ENCODE measurements at places on chromosomes 1 and 21.

DNA sequence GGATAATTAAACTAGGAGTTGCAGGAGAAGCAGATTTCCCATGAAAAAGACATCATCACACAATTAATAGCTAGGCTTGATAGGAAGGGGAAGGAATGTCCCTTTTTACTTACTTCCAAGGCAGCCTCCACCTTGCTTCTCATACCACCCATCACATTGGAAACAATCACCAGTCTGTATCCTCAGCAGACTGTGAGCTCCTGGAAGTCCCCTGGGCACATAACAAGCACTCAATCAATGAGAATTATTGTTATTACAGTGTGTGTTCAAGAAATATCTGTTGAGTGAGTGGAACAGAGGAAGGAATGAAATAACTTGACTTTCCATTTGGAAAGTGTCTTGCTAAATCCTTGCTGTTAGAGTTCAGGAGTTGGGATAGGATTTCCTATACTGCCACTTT, 36.2 kb downstream of the HIVEP3 start:
- DNase-seq = no peak

GRCh38 chr1:233114159-233114558, 163.7 kb downstream of the NTPCR start:
- DNase-seq = no peak

- DNase-seq = no peak
These were observed 819.3 kb downstream of the PLA2G4A start for GRCh38 chr1:187648091-187648490.

DNA sequence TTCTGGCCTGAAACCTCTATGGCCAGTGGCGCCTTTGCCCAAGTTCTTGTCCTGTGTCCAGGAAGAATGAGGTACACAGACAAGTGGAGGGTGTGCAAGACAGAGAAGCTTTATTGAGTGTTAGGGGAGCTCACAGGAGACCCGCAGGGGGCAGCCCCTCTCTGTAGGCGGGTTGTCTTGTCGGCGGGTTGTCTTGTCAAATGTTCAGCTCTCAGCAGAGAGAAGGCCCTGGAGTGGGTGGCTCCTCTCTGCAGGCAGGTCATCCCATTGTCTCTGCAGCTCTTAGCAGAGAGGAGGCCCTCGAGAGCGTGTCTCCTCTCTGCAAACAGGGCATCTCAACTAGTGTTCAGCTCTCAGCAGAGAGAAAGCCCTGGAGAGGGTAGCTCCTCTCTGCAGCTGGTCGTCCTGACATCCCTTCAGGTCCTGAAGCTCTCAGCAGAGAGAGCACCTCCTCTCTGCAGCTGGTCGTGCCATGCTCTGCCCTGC, 11.0 kb downstream of the COL6A2 start:
- no peak for DNase-seq

DNA sequence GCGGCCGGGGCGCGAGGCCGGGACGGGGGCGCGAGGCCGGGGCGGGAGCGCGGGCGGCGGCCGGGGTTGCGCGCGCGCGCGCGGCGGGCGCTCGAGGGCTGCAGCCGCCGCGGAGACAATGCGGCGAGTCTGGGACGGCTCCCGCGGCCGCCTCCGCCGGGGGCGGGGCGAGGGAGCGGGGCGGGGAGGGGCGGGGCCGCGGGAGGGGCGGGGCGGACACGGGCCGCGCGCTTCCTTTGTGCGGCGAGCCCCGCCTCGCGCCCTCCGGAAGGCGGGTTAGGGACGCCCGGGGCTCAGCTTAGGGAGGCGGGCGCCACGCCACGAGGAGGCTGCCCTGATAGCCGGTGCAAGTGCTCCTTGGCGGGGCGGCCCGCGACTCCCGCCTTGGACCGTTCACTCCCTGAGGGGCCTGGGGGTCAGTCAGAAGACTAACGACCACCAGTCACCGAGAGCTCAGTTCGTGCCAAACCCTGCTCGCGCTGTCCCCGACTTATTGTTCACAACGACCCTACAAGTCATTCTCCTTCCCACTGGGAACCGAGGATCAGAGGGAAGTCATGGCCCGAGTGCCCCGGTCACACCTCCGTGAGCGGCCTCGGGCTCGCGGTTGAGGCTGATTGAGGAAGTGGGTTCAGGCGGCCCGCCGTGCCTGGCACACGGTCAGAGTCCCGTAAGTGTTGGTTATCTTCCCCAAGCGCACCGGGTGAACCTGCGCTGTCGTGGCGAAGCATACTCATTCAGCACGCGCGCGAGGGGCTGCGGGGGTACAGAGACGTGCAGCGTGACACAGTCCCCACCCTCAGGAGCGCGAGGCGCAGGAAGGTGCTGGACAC, 29.1 kb upstream of the A3GALT2 start:
- DNase-seq = peak; percentile 61

DNA sequence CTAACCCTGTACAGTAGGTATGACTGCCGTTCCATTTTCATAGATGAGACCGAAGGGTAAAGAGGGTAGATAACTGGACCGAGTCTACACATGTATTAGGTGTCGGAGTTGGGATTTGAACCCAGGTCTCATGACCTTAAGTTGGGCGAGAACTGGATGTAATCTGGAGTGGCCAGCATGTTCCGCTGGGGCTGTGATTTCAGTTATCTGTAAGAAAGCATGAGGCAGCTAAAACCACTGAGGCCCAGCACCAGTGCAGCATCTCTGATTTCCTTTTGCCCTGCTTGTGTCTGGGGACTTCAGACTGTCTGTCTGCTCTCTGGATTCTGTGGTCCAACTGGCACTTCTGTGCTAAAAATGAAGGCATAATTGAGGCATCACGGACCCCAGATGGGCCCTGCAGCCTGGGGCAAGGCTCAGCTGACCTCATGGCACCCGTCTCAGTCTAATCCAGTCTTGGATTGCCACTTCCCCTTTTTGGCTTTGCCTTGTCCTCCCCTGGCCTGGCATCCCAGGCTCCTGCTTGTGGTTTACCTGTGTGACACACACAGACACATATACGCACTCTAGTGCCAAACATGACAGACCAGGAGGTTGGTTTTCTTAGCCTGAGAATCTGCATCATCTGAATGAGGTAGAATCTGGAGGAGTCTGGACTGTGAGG, 180.2 kb downstream of the KIF26B start:
- no peak for DNase-seq

DNA sequence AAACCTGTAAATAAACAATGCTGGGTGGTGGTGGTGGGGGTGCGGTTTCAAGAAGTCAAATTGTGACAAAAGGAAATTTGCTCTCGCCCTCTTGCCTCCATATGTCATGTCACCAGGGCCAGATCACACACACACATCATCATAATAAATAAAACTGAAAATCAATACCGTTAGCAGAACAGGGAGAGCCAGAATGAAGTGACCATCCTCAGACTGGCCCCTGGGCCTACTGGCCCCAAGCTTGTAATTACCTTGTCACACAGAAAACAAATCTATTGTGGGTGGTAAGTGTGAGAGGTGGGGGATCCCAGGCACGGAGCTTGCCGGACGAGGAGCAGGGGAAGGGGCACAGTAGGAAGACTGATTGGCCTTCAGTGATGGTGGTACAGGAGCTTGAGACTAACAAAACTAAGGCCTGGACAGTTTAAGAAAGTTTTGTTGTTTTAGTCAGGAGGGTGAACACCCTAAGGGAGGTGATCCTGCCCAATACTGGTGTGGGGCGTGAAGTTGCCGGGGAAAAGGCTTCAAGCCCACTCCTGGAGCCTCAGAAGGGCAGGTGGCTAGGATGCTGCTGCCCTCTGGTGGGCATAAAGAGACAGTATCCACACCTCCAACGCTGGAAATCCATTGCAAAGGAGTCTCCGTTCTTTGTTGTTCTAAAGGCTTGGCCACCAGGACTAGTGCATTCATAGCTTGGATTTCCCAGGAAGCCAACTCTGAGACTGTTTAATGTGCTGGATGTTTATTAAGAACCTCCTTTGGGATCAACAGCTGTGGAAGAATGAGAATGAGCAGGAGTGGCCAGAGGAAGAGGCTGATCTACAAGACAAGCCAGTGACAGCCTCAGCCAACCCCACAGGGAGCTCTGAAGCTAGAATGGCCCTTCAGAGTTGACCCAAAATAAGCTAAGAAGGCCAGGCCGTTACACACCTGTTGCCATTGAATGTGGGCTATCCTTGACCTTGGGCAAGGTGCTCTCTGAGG, 8.1 kb upstream of the C1orf216 start:
- peak; percentile 33 for DNase-seq

- peak; percentile 46 for DNase-seq
These were observed 60.4 kb upstream of the GORAB start for GRCh38 chr1:170471398-170472053.

DNA sequence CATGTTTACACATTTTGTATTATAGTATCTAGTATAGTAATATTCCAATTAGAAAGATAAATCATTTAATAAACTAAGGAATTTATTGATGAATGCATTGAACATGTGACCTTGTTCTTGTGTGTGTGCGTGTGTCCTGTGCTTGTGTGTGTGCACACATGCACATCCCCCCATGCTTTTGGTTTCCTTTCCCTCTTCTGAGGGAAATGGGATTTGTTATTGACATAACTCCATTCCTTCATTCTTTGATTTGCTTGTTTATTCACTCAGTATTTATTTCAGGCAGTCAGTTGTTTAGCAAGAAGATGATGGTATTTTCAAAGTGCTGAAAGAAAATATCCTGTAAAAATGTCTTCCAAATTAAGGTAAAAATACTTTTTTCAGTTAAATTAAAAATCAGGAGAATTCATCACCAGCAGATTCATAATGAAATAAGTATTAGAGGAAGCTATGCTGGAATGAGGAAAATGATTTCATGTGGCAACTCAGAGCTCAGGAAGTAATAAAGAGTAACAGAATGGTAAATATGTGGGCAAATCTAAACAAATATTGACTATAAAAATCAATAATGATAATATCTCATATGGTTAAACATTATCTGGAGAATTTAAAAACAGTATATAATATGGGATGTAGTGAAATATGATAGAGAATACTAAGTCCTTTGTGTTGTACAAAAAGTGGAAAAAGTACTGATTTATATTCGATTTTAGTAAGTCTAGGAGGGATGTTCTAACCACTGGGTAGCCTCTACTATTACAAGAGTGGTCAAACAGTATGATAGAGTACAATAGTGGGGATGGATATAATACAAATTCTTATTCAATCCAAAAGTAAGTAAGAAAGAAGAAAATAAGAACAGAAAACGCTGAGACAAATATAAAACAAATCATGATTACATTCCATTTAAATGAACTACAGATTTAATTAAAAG, 35.2 kb upstream of the SIPA1L2 start:
- DNase-seq = no peak

DNA sequence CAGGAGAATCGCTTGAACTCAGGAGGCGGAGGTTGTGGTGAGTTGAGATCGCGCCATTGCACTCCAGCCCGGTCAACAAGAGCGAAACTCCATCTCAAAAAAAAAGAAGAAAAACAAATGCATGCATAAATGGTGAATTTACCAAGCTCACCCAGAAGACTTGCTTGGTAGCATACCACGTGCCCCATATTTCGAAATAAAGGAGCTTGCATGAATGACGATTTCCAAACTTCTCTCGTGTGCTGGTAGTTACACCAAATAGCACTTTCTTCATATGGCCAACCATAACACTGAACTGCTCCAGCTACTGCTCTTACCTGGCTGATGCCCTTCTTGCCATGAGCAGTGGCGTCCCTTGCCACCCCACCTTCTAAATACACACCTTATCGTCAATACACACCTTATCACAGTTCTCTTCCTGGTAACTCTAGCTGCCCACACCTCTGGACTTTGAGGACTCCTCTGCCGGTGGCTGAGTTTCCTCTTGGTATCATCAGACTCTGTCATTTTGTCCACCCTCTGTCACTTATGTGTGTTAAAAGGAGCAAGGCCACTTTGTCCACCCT, 2.8 kb downstream of the DOP1B start:
- no peak for DNase-seq

- DNase-seq = no peak
These were observed 5.7 kb downstream of the TAL1 start for GRCh38 chr1:47226121-47226838.

- no peak for DNase-seq
These were observed 10.5 kb downstream of the MTX1 start for GRCh38 chr1:155218854-155219591.

DNA sequence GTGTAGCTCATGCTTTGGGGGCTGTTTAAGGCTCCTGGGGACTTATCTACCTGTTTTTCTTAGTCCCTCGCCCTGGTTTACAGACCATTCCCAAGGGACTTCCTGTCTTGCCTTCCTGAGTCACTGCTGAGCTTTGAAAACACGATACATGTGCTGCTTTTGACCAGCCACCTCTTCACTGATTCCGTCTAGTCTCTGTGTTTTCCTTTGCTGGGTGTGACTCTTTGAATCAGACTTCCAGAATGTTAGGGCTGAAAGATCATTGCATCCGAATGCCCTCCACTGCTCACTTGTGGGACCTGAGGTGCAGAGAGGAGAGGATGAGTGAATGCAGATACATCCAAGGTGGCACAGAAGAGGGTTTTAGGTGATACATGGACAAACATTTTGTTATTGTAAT, 35.4 kb upstream of the CITED4 start:
- no peak for DNase-seq

- DNase-seq = no peak
These were observed 339 bp downstream of the PTGS2 start for GRCh38 chr1:186679924-186680244.

- no peak for DNase-seq
These were observed at the start of gene TLCD4 for GRCh38 chr1:95117207-95118066. Gene TLCD4 (plus strand): TSS chr1:95117355. CDS start chr1:95143902, 26,547 bp downstream.
